ENCODE measurements at places on chromosomes 5 and 9. TPM values are rescaled to one million over a fixed set of nuclear protein-coding genes. Genes with fewer than 3 reads are reported as not detected.

Gene PCDHA13
- total RNA-seq: not detected

Gene MRRF
- total RNA-seq: 75.9 TPM

DNA sequence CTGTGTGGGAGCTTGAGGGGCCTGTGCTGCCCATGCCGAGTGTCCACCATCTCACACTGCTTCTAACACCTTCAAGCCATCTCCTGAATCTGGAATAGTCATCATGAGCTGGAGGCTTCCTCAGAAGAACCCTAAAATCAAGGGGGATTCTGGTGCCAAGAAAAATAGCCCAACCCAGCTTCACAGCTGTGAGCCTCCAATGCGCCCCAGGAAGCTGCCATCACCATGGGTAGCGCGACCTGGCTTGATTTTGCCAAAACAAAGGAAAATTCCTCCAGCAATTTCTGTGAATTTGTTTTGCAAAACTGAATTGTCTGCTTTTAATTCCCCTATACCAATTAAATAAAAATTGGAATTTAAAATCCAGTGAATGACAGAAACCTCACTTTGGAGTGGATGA is 6.2 kb upstream of the TIFAB start:
- no peak for DNase-seq

- no peak for DNase-seq
Measured at GRCh38 chr5:179596421-179596820, 27.1 kb downstream of the HNRNPH1 start.

Gene SPINK13
- not detected for total RNA-seq

Gene GPR150
- 0.26 TPM for total RNA-seq

Gene CTNND2
- total RNA-seq: not detected

- DNase-seq: no peak
Measured at GRCh38 chr9:20478786-20479185, 143.5 kb downstream of the MLLT3 start.

GRCh38 chr9:77304543-77304942 is 127.2 kb downstream of the VPS13A start:
- DNase-seq: no peak

Gene ZNF300
- total RNA-seq: 0.58 TPM

Gene SPINK4
- total RNA-seq: not detected

All from CD8-positive, alpha-beta memory T cell (primary cell).